Neural progenitor cell (in vitro differentiated cells): ENCODE measurements at places on chromosomes 6 and 20. TPM values are rescaled to one million over a fixed set of nuclear protein-coding genes. Genes with fewer than 3 reads are reported as not detected.

Gene CPNE5
- 0.56 TPM in 1 of 2 replicates, not detected in the other for total RNA-seq

Gene PLN
- not detected in 2 replicates for total RNA-seq

Gene GPX5
- not detected in 2 replicates for total RNA-seq

Gene ZBTB22
- 5.7 and 26.7 TPM in 2 replicates for total RNA-seq

Gene CST4
- not detected in 2 replicates for total RNA-seq

Gene SLC4A11
- 0.95 and 3.4 TPM in 2 replicates for total RNA-seq

Gene C6orf132
- total RNA-seq = 1.2 and 1.8 TPM in 2 replicates

Gene HSPA1L
- 0.49 and 1.2 TPM in 2 replicates for total RNA-seq

Gene MEI4
- total RNA-seq = 1.0 TPM in 2 replicates

Gene CYP24A1
- total RNA-seq = not detected in 2 replicates

Gene MCCD1
- not detected in 2 replicates for total RNA-seq

Gene JPH2
- not detected in 2 replicates for total RNA-seq

Gene RBM12
- total RNA-seq = 82.8 and 112 TPM in 2 replicates

Gene BMP5
- total RNA-seq = 1.2 and 1.5 TPM in 2 replicates

Gene GSTA5
- not detected in 2 replicates for total RNA-seq

Gene ERVFRD-1
- not detected in 2 replicates for total RNA-seq

Gene CDH22
- total RNA-seq = 0.13 and 0.28 TPM in 2 replicates

Gene ORC3
- total RNA-seq = 76.0 and 99.3 TPM in 2 replicates

Gene EYA2
- total RNA-seq = 1.8 and 2.1 TPM in 2 replicates

Gene LTA
- total RNA-seq = not detected in 2 replicates

Gene RBPJL
- total RNA-seq = not detected in 2 replicates

Gene LGSN
- total RNA-seq = 0.09 and 0.40 TPM in 2 replicates

Gene ENTPD6
- total RNA-seq = 32.3 and 60.1 TPM in 2 replicates

Gene TSPO2
- total RNA-seq = not detected in 2 replicates

Gene HCRTR2
- total RNA-seq = 0.06 TPM in 1 of 2 replicates, not detected in the other

Gene RNF182
- total RNA-seq = 10.3 and 15.3 TPM in 2 replicates

Gene SRSF12
- 19.2 and 23.2 TPM in 2 replicates for total RNA-seq

Gene WFDC8
- total RNA-seq = not detected in 2 replicates

Gene SLC13A3
- 4.5 and 7.4 TPM in 2 replicates for total RNA-seq

Gene MAP7
- total RNA-seq = 8.9 and 9.0 TPM in 2 replicates

Gene DDR1
- 85.3 and 234 TPM in 2 replicates for total RNA-seq

Gene GLP1R
- total RNA-seq = 0.82 and 1.3 TPM in 2 replicates

Gene CCN6
- total RNA-seq = not detected in 2 replicates

Gene BPIFA1
- total RNA-seq = not detected in 2 replicates
